Hepatocyte (in vitro differentiated cells): ENCODE measurements at places on chromosomes 6 and 20. TPM values are rescaled to one million over a fixed set of nuclear protein-coding genes. Genes with fewer than 3 reads are reported as not detected.

DNA sequence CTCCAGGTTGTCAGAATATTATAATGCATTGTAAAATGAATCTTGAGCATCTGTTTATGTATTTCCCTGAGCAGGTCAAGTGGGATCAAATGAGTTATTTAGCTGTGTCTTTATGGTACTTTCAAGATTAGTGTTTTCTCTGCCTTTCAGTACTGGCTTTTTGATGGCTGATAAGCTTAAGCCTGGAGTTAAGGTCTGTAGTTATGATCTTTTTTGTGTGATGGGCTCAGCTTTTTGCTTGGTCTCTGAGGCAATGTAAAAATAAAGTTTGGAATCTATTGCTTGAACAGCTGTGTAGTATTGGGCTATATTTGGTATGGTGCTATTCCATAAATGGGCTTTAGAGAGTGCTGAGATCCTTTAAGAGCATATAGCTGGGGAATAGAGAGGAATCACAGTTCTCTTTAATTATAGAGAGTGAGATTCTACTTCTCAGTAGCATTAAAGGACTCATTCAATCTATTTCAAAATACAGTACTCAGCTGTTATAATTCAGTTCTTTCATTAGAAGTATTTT is 40.7 kb downstream of the ZNF451 start:
- DNase-seq: no peak

DNA sequence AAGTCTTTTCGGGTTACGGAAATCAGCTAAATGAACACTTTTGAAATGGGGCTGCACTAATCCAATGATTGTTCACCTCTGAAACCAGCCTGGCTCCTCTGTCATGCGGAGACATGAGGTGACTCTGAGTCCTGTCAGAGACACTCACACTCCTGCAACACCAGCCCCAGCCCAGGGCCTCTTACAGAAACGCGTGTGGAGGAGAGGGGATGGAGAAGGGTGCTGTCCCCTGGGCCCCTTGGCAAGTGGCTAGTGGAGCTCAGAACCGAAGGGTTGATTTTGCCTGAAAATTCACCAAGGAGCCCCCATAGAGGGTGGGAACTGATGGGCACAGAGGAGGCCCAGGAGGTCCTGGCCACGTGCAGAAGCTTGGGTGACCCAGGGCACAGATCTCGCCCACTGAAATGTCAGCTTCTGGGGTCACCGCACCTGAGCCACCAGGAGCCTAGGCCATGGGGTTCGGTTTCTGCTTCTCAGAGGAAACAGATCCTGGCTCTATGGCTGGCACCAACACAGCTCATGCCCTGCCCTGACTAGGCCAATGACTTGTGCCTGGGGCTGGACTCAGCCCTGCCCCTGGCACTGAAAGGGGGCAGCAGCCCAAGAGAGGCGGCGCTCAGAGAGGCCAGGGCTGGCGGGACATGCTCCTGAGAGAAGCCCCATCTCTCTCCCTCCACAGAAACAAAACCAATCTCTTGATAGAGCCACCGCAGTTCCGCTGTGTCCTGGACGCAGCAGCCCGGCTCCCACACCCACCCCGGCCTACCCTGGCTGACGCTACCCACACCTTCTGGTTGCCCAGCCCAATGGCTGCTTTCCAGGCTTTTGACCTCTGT is 144.7 kb downstream of the ERMARD start:
- no peak for DNase-seq

- DNase-seq: no peak
These were observed 887 bp downstream of the TSPYL1 start for GRCh38 chr6:116278854-116279231.

- peak; percentile 21 for DNase-seq
These were observed 162.9 kb upstream of the SASH1 start for GRCh38 chr6:148179786-148180185.

GRCh38 chr6:159646733-159647132 is 46.3 kb downstream of the SOD2 start:
- DNase-seq: no peak

DNA sequence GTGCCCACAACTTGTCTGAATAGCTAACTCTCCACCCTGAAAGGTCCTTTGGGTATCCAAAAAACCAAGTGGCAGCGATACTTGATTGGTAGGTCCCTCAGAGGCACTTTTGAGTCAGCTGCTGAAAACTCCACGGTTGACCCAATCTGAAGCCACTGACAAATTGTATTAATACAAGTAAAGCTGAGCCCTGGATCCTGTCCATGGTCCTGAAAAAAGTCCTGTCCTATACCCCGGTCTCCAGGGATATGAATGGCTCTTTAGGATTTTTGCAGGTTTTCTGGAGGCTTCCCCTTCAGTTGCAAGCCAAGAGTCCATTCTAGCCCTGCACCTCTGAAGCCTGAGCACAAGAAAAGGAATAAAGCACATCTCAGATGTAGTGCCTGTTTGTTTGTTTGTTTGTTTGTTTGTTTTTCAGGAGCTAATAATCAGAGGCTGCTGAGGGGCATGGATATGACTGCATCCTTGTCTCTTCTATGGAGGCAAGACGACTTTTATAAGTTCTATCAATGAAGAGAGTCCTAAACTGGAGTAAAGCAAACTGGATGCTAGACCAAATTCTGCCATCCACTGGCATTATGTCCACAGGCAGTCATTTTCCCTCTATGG is 1.7 kb upstream of the SLC12A5 start:
- peak; percentile 87 for DNase-seq

- DNase-seq: no peak
These were observed 7.4 kb downstream of the SIRT5 start for GRCh38 chr6:13581700-13582229.

DNA sequence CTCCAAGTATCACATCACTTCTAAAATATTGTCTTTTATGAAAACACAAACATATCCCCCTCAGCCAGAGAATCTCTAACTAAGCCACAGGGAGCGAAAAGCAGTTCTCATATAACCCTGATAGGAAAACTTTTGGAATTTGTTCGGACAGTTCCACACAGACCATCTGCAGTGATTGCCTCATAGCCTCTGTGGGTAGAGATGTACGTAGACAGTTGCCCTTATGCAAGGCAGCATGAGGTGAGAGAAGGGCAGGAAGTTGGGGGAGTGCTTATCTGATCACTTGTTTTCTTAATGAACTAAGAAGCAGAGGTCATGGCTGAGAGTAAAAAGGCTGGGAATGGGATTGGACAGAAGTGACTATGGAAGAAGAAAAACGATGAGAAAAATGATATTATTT is 39.6 kb downstream of the SLC23A2 start:
- peak; percentile 40 for DNase-seq

GRCh38 chr6:149852881-149853280 is 11.3 kb downstream of the LRP11 start:
- no peak for DNase-seq

GRCh38 chr6:52839124-52840055 is 1.2 kb downstream of the GSTA5 start:
- peak; percentile 70 for DNase-seq

- no peak for DNase-seq
These were observed 61.4 kb downstream of the LY86 start for GRCh38 chr6:6649824-6650349.

DNA sequence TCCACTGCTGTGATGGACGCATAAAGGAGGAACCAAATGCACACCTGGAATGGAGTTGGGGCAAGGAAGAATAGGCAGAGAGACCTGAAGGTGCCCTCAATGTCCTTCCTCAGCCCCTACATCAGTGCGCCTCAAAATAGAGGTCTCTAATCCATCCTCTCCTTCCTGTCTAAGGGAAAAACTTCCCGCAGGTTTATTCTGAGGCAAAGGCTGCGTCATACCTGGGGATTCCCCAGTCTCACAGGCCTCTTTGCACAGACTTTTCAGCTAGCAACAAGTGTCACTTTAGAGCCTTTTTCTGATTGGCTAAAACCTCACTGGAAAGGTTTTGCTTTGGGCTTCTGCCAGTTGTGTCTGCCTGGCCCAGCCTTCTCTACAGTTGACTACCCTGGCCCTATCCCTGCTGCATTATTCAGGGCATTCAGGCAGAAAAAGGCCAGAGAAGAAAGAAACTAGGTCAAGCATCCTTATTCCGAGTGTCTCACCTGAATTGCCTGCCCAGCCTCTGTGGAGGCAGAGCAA is 1.8 kb upstream of the HLA-DQB1 start:
- peak; percentile 83 for DNase-seq

DNA sequence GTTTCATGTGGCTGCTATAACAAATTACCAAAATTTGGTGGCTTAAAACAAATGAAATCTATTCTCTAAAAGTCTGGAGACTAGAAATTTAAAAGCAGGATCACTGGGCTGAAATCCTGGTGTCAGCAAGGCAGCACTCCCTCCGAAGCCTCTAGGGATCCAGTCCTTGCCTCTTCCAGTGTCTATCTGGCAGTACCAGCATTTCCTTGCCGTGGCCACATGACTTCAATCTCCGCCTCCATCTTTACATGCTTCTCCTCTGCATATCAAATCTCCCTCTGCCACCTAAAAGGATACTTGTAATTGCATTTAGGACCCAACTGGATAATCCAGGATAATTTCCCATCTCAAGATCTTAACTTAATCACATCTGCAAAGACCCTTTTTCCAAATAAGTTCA is 30.2 kb downstream of the ARHGAP18 start:
- DNase-seq: no peak

DNA sequence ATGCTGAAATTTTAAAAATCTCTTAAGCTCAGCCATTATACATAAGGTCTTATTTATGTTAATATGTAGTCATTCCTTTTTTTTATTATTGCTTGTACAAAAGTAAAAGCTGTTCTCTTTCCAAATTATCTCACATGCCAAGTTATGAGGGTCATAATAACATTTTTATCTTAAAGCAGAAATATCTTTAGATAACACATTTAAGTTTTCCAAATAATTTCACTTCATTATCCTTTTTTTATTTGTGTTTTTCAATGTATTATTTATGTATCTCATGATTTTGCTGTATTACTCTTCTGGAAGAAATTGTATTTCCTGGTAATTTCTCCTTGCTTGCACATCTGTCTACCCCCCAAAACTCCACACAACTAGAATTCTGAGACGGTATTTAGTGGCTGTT is 461.1 kb upstream of the SOX4 start:
- DNase-seq: no peak

DNA sequence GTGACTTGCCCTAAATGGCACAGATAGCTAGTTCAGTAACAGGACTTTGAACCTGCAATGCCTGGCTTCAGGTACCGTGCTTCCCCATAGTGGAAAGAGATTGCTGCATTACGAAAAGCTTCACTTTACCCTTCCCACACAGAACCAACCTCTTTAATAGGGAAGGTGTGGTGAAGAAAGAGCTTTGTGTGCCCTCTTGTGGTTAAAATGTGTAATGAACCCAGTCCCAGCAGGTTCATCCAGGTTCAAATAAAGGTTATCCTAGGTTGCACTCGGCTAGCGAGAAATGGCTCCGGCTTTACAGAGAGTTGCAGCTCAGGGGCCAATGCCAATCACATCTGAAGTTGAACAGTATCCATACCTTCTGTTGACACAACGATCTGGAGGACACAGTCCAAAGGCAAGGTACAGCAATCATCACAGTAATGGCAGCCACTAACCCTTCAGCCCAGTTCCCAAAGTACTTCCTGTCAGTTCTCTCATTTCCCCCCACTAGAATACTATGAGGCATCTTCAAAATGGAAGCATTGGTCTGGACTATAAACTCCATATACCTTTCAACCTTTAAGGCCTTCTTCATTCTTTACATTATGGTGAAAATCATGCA is 3.0 kb downstream of the DEFB115 start:
- peak; percentile 44 for DNase-seq

DNA sequence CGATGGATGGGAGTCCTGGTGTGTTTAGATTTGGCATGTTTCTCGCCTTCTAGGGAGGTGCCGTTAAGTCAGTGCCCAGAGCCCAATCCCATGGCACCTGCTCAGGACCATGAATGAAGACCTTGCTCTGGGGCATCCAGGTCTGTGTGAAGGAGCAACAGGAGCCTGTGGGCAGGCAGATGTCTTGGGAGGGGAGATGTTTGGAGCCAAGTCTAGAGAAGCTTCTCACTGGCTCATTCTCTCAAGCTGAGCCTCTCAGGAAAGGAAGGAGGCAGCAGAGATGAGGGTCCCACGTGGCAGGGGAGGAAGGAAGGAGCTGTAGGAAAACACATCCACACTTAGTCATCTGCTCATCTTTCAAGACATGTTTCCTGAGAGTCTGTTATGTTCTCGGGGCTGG is 9.5 kb upstream of the SIRPB1 start:
- DNase-seq: no peak

GRCh38 chr6:32852844-32853540 is 512 bp downstream of the TAP1 start:
- peak; percentile 60 for DNase-seq

DNA sequence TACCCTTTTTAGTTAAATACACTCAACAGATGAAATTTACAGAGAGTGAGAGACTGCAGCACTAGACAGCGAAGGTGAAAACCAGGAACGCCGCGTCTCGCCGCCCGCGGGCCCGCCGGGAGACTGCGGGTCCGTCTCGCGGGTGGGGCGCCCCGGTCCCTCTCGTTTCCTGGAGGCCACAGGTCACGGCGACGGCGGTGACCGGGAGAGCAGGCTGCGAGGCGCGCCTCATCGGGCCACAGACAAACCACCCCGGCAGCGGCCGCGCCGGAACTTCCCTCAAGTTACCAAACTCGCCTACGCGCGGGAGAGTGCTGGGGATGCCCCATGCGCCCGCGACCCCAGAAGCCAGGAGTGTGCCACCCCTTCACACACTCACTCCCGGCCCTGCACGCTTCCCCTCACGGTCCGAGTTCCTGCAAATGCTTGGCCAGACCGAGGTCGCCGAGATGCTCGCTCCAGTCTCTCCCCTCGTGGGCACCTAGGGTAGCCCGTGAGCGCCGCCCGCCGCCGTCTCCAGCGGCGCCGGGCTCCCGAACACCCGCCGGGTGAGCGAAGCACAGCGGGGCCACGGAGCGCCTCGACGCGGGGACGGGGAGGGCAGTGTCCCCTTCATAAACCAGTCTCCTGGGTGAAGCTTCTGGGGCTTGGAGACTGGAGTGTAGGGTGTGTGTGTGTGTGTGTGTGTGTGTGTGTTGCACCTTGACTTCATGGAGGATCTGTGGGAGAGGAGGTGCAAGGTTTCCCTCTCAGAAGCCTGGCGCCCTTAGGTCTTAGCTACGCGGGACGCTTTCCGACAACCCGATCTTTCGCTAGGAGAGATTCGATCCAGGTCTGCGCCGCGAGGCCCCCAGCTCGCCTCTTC is 1.4 kb downstream of the BACH2 start:
- peak; percentile 68 for DNase-seq

GRCh38 chr6:133715270-133715669 is 173.6 kb upstream of the TCF21 start:
- no peak for DNase-seq

- DNase-seq: no peak
These were observed 174.1 kb downstream of the CDH26 start for GRCh38 chr20:60132162-60132826.

DNA sequence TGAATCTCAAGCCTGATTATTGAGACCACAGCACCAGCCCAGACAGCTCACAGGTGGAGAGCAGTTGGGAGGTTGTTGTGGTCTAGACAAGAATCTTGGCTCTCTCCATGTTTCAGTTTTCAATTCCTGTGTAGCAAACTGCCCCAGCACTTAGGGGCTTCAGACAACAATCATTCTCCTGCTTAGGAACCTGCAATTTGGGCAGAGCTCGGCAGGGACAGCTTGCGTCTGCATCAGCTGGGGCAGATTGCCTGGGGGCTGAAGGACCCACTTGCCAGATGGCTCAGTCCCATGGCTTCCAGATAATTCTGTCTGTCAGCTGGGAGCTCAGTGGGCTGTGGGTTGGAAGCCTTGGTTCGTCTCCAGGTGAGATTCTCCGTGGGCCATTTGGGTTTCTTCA is 6.9 kb downstream of the TGM6 start:
- no peak for DNase-seq

- DNase-seq: no peak
These were observed 38.5 kb downstream of the TRAM2 start for GRCh38 chr6:52538252-52538900.

Gene ZBTB46
- 4.0 and 5.2 TPM in 2 replicates for total RNA-seq

Gene TMC2
- total RNA-seq: not detected in 2 replicates

Gene DEFB114
- total RNA-seq: not detected in 2 replicates

Gene LHFPL5
- not detected in 2 replicates for total RNA-seq

Gene COL11A2
- 2.5 and 3.0 TPM in 2 replicates for total RNA-seq

Gene GSTA3
- not detected in 2 replicates for total RNA-seq
